ENCODE measurements at places on chromosomes 4 and X.
A peak's percentile ranks its signal among the peaks of the same experiment; 100 is the strongest.

- no peak for DNase-seq
Observed at GRCh38 chr4:69689599-69689998, 36.6 kb upstream of the UGT2A1 start.

DNA sequence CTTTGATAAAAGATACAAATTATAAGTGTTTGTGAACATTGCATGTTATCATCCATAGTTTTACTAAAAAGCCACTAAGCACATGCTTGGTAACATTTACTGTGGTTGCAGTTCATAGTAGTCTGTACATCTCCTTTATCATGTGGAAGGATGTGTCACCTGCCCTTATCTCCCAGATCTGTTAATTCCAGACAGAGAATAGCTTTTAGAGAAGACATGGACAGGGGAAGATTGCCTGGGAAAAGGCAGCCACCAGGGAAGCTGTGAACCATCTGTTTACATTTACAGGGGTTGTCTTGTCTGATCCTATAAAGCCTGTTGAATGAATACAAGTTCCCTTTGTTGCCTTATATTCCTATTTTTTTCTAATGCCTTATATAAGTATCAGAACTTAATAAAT, 396.0 kb downstream of the FAT4 start:
- DNase-seq, result no peak

DNA sequence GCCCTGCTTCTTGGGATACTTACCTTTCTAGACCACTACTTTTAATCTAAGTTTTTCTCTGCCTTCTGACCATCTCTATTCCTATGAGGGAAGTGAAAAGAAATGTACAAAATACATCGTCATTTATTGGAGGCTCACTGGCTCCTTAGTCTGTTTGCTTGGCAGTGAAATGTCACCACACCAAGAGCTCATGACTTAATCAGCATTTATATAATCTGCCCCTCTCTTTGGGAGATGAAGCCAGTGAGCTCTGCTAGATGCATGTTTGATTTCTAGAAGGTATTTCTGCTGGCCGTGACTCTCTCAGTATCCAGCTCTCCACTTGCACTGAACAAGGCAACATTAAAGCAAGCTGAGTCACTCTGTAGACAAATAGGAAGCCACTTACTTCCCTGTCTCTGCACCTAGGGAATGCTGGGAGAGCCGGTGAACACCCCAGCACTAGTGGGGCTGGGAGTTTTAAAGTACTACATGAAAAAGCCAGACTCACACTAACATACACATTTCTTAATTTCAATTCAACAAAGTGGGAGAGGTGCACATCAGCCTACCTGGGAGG, 79.1 kb downstream of the MID1IP1 start:
- no peak for DNase-seq

GRCh38 chr4:13627606-13628311, at the start of gene BOD1L1:
BOD1L1 (minus strand) TSS chr4:13627725; CDS start chr4:13627587, 138 bp downstream.
- peak; percentile 60 for DNase-seq

DNA sequence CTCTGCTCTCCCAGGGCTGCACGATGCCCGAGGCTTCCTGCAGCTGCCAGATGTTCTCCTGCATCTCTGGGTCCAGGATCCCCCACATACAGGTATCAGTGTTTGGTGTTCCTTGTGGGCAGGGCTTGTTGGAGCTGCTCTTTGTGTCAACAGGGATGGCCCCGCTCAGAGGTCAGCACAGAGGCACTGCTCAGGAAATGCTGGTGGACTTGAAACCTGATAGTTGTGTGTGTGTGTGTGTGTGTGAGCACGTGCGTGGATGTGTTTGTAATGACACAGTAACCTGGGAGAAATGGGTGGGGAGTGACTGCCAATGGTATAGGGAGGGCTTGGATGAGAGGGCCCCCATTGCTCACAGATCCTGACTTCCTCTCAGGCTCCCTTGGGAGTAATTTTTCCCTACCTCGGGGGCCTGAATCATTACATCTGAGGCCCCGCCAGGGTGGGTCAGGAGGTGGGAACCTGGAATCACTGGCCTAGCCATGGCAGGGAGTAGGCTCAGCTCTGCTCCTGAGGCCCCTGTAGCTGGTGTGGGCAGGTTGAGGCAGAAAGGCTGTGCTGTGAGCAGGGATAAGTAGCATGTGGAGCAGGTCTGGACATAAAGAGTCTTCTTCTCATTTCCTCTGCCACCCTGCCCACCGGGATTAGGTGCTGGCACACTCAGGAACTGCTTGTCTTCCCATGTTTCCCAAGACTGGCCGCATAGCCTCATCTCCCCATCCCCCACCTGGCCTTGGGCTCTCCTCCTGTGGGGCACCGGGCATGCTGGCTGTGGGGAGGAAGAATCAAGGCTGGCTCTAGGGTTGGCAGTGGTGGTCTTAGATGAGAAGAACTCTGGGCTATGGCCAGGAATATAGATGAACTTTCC, 2.5 kb upstream of the EFNB1 start:
- no peak for DNase-seq

DNA sequence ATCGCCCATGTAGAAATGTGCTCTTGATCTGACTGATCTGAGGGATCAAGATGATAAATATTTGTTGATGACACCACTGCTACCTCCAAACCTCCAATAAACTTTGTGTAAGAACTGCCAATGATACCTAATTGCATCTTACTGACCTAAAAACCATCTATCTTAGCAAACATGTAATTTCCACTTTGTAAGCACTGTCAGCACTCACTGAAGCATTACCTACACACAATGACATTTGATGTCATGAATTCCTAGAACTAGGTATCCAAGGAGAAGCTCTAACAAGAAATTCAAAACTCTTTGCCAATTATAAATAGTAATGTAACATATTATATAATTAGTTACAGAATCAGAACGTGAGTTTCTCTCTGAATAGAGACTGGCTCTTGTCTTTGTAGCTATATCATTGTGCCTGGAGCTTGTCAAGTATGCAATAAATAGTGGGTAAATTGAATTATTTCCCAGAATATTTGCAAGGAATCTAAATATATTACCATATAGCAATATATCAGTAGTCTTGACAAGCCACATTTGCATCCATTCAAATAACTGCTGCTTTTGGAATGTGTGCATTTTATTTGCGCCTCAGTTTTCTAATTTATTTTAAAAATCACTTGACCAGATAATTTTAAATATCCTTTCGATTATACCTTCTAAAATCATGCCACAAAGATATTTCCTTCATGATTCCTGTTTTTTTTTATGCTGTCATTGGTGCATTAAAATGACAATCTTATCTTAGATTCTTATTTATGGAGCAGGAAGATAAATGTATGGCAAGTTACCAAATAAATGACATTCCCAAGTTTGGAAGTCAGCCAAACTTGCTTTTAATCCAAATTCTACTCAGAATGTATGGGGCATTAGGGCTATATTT, 232.3 kb upstream of the NEIL3 start:
- no peak for DNase-seq

DNA sequence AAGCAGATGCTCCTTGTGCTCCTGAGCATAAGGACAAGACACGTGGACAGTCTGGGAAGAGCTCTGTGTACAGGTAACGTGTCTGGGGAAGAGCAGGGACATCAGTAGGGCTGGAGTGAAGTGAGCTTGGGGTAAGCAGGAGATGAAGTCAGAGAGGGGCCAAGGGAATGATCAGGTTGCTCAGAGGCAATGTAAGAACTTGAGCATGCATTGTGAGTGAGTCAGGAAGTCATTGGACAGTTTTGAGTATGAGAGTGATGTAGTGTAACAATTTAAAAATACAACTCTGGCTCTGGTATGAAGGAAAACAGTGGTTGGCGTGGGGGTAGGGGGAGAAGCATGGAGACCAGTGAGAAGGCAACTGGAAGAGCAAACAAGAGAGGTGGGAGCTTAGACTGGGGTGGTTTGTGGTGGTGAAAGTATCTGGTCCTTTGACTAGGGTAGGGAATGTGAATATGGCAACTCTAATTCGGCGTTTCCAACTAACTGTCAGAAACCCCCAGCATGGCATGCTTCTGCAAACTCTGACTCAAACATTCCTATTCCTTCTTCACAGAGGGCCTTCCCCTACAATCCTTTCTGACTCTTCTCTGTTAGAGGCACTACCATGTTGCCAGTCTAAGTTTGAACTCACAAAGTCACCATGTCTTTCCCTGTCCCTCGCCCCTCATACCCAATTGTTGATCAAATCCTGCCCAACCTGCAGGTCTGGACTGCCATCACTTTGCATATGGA, 57.2 kb downstream of the STBD1 start:
- DNase-seq, result no peak

DNA sequence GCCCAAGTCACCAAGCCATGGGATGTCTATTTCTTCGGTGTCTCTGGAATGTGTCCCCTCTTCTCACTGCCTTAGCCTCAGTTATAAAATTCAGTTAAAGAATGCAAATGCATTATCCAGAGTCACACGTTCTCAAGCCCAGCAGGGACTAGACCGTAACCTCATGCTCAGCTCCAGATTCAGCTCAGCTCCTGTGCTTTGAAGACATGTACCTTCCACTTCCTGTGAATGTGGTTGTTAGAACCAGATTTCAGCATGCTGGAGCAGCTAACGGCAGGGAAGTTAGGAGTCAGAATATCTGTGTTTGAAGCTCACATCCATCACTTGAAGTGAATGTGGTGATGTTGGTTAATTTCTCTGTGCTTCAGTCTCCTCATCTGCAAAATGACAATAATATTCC, 26.7 kb downstream of the GEMIN8 start:
- no peak for DNase-seq

DNA sequence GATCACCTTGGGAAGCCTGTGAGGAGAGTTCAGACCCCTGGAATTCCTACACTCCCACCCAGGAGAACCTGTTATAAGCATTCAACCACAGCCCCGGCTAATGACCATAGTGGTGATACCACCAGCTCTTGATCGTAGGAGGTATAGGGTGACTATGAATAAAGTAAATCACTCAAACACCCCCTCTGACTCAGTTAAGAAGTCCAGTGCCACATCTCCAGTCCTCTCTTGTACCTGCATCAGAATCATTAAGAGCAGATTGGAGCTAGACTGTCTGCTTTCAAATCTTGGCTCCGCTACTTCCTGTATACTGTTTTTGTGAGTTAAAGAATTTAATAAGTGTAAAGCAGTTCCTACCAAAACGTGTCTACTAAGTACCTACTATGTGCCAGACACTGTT, 565.1 kb upstream of the DIPK2B start:
- no peak for DNase-seq

- no peak for DNase-seq
Observed at GRCh38 chr4:3415471-3416141, 26.2 kb upstream of the HGFAC start.

GRCh38 chr4:114494246-114494803, 104.3 kb upstream of the UGT8 start:
- no peak for DNase-seq

GRCh38 chr4:30028826-30029225, 691.3 kb upstream of the PCDH7 start:
- DNase-seq, result no peak

DNA sequence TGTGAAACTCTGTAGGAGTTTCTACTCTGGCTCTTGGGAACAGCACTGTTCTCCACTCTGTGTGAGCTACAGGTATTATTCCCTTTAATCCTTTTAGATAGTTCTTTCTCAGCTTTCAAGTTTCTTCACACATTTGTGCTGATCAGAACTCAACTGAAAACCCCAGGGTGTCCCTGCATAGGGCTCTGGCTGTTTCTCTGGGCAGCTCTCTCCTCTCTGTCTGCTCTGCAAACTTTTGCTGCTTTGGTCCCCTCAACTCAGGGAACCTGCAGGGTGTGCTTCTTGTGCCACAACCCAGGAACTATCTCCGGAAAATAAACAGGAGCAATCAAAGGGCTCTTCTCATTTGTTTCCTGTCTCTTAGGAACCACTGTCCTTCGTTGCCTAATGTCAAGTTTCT, 196.6 kb upstream of the GABRA2 start:
- DNase-seq, result no peak

DNA sequence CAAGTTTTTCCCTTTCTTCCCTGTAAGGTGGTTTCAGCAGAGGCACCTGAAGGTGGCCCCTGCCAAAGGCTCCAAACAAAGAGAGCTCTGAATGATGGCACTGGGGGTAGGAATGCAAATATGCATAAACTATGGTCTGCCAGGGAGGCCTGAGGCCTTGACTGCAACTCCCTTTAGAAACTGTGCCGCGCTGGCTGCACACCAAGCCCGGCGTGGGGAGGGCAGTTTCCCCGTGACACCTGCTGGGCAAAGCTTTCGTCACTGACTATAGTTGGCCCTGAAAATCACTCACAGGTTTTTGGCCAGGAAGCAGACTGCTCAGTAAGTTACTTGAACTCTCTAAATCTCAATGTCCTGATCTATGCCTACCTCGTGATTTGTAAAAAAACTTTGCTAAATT, 97.8 kb upstream of the ATOH1 start:
- DNase-seq, result no peak
